NCI-H526 (cell line): ENCODE measurements at places on chromosomes 6 and 20.

DNA sequence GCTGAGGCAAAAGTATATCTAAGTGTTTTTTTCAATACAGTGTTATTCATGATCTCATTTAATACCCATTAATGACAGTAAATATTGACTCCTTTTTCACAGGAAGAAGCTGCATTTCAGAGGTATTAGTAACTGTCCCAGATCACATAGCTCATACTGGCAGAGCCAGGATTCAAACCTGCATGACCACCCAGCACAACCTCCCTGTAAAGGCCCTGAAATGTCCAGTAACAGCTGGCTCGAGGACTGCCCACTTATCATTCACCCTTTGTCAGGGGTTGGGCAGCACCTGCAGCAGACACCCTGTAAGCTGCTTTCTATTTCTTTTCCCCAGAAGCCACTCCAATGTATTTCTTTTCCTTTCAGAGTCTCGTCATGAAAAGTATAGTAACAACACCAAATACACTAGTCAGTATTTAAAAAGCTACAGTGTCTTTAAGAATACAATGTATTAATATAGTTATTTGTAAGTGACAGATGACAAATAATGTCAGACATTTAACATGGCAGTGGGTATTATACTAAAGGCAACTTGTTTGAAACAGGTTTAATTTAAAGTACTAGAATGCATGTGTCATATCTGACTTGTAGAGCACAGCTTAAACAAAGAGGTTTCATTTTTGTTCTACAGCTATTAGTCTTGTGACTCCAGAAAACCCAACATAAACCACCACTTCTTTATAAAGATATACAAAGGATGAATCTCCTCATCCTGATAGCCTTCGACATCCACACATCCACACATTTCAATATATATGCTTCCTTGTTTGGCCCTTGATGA is 841.6 kb upstream of the GJE1 start:
- no peak for DNase-seq

DNA sequence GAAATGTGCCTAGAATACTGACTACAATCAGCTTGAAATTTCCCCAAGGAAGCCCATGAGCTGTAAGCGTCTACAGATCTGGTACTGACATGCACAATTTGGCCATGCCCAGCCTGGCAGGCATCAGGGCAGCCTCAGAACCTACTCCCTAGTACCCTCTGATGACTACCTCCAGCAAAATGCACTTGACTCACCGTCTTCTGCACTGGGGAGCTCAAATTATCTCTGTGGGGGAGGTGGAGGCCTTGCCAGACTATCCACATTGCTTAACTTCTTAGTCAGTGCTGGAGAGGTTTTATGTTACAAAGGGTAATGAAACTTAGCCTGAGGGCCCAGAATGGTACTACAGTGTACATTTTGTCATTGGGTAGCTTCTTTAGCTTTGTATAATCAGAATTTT is 126.0 kb upstream of the ADGRF1 start:
- DNase-seq = no peak

- DNase-seq = no peak
Measured at GRCh38 chr6:12546410-12547002, 170.1 kb upstream of the PHACTR1 start.

DNA sequence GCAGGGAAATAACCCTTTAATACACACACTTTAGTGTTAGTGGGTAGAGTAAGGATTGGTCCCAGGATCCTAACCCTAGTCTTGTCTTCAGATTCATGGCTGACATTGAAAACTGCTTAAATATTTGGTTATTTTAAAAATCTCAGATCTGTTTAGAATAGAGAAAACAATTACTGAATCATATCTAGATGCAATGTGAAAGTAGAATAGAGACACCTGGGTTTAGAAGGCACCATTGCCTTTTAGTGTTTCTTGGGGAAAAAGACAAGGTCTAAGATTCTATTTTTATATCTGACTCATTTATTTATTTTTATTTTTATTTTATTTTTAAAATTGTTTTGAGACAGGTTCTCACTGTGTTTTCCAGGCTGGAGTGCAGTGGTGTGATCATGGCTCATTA is 6.0 kb downstream of the DDX43 start:
- no peak for DNase-seq

GRCh38 chr20:35187584-35188190 is 15.8 kb downstream of the PROCR start:
- no peak for DNase-seq

- DNase-seq = peak; percentile 89
Measured at GRCh38 chr20:64223526-64224067, 32.0 kb upstream of the PCMTD2 start.

- DNase-seq = no peak
Measured at GRCh38 chr6:151012321-151013294, 147.1 kb downstream of the MTHFD1L start.

GRCh38 chr6:6883011-6883410 is 224.8 kb upstream of the RREB1 start:
- no peak for DNase-seq

DNA sequence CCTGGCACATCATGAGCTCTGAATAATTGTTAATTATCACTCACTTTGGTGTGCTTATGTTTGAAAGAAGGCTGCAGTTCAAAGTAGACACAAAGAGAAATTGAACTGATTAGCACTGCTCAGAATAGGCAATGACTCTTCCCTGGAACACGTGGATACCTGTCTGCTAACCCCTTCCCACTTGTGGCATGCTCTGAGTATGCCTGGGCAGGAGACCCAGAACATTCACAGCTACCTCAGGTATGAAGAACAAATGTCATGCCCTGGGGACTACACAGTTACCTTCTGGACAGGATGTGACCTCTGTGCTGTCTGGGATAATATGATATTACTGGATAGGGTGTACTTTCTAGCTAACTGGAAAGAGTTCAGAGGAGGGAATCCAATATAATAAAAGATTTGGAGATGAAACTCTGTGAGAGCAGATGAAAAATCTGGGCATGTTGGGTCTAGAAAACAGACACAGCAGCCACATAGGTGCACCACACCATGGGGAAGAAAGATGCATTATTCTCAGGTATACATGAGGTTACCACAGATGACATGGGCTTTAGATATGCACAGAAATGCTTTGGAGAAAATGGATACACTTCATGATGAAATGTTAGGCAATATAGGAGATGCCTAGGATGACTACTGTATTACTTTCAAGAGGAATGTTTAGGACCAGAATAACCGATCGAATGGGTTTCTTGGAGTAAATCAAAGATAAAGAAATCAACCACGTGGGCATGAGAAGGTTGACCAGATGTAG is 324.2 kb upstream of the PREP start:
- no peak for DNase-seq

DNA sequence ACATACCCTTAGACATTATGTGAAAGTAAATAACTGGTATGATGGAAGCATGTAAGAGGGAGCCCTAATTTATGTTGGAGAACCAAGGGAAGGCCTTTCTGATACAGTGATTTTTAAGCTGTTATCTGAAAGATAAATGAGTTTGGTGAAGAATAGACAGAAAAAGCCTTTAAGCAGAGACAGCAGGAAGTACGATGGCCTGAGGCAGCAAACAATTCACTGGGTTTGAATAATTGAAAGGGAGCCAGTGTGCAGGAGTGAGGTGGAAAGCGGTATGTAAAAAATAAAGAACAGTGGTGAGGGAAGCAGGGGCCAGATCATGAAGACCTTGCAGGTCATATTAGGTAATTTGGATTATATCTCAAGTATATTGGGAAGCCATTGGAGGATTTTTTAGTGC is 4.1 kb upstream of the RAB23 start:
- DNase-seq = no peak

DNA sequence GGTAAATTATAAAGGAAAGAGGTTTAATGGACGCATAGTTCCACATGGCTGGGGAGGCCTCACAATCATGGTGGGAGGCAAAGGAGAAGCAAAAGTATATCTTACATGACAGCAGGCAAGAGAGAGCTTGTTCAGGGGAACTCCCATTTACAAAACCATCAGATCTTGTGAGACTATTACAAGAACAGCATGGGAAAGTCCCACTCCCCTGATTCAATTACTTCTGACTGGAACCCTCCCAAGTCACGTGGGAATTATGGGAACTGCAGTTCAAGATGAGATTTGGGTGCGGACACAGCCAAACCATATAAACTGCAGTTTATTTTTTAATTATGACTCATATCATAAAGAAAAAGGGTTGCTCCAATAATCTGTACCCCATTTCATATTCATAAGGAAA is 22.3 kb upstream of the HLA-DQA2 start:
- no peak for DNase-seq

DNA sequence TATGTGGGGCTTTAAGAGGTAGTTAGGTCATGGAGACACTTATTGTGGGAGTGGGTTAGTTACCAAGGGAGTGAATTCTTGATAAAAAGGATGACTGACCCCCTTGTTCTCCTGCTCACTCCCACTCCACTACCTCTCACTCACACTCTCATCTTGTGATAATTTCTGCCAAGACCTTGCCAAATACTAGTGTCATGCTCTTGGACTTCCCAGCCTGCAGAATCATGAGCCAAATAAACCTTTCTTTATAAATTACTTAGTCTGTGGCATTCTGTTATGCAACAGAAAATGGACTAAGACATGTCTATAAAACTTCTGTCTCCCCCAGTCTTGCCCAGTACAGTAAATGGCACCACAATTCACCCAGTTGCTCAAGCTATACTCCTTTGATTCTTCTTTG is 93.3 kb downstream of the COL21A1 start:
- DNase-seq = no peak

- DNase-seq = peak; percentile 5
Measured at GRCh38 chr6:19999319-20000191, 162.4 kb downstream of the ID4 start.

GRCh38 chr6:167347226-167347625 is 22.3 kb downstream of the TTLL2 start:
- DNase-seq = no peak

GRCh38 chr6:2460216-2460745 is 214.9 kb upstream of the GMDS start:
- no peak for DNase-seq

DNA sequence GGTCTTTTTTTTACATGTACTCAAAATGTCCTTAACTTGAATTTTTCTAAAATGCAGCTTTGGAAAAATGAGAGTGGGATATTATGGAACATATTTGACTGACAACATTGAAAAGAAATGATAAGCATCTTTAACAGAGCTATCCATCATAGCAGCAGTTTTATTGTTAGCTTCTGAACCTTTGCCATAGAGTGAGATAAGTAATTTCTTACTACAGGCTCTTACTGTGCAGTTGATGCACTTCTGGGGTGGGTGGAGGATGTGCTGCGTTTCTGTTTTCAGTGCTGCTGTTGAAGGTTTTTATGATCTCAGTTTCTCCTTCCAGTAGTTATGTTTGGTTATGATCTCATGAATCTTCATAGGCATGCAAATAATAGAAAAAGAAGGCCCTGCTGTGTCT is 267.0 kb downstream of the TMEM242 start:
- DNase-seq = no peak
